GM23248 (cell line): ENCODE measurements at places on chromosomes 16 and 17. TPM values are rescaled to one million over a fixed set of nuclear protein-coding genes. Genes with fewer than 3 reads are reported as not detected.
A peak's percentile ranks its signal among the peaks of the same experiment; 100 is the strongest.

DNA sequence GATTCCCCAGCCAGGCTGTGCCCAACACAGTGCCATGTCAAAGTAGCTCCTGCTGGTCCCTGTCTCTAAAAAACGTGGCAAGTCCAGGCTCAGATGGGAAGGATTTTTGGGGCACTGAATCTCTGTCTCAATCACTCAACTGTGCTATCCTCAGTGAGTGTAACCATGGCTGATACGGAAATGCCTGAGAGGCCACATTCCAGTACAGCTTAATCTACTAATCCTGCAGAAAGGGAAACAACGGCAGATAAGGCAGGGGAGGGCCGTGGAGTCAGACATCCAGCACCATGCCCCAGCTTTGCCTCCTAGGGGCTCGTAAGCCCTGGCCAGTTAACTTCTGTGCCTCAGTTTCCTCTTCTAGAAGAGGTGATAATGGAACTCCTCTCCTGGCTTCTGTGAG is 251.7 kb downstream of the CPPED1 start:
- no peak for DNase-seq

GRCh38 chr16:86037999-86038925 is 139.3 kb downstream of the IRF8 start:
- DNase-seq, result no peak

DNA sequence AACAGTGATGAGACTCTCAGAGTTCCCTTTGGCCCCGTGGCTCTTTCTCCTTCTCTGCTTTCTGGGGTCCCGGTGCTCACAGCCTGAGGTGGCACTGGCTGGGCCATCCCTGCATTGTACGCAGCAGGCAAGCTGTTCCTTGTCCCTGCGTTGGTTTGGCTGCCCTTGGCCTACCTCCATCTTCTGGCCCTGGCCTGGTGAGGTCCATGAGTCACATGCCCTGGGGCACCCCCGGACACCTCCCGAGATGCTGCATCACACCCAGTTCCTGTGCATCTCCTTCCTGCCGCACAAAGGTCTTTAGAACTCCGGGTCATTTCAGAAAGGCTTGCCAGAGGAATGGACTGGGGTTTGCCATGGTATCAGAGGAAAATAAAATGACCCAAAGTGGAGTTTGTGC is 9.5 kb downstream of the SULT1A2 start:
- peak; percentile 26 for DNase-seq

- DNase-seq, result peak; percentile 29
Observed at GRCh38 chr17:40818343-40818732, 4.1 kb downstream of the KRT10 start.

The MYH13 gene
- total RNA-seq, result not detected in 2 replicates

DNA sequence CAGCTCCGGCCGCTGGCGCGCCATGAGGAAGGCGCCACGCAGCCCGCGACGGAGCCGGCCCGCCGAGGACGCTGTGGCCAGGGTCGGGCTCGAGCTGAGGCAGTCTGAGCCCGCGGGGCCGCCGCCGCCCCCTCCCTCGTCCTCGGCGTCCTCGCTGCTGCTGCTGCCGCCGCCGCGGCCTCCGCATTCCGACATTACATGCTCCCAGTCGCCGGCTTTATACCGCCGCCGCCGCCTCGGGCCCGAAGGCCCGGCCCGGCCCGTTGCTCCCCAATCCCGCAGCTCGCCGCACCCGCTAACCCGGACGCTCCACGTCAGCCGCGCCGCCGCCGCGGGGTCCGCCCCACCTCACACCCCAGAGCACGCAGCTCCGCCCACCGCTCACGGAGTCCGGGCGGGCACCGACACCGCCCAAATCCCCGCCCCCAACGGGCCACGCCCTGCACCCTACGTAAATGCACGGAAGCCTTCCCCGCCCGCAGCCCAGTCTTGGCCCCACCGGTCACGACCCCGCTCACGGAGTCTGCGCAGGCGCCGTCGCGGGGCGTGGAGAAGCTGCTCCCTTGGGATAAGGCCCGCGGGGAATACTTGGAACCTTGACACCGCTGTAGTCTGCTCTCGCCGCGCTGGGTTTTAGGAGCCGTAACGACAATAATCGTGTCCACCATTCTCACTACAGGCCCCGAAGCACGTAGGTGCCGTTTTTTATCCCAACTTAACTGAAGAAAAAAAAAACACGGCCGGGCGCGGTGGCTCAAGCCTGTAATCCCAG is at the start of gene TXNDC11:
TSS of gene TXNDC11 (minus strand) at position 322 of the 772 bp plus-strand sequence. CDS start at position 195, 127 bp downstream.
- DNase-seq, result peak; percentile 99

GRCh38 chr16:15457958-15458357 is 23.6 kb downstream of the BMERB1 start:
- DNase-seq, result no peak

The LPCAT2 gene
- total RNA-seq, result 12.4 and 27.4 TPM in 2 replicates
